ENCODE measurements at places on chromosomes 5 and 9. TPM values are rescaled to one million over a fixed set of nuclear protein-coding genes. Genes with fewer than 3 reads are reported as not detected.

GBGT1 gene
- polyA plus RNA-seq = 0.45 TPM

QRFP gene
- not detected for polyA plus RNA-seq

AGTPBP1 gene
- polyA plus RNA-seq = 3.6 TPM

ZNF354C gene
- 1.1 TPM for polyA plus RNA-seq

CTXN3 gene
- polyA plus RNA-seq = not detected

ZNF189 gene
- 7.3 TPM for polyA plus RNA-seq

GABRA6 gene
- polyA plus RNA-seq = not detected

ST8SIA4 gene
- 1.8 TPM for polyA plus RNA-seq

JAKMIP2 gene
- polyA plus RNA-seq = 0.27 TPM

LPAR1 gene
- polyA plus RNA-seq = 9.2 TPM

Measured in small intestine (tissue), 16 donors.